Skin of body (tissue), 3 donors: ENCODE measurements at places on chromosomes 4 and X. TPM values are rescaled to one million over a fixed set of nuclear protein-coding genes. Genes with fewer than 3 reads are reported as not detected.

The TRPC5OS gene
- not detected for total RNA-seq

The GLRA2 gene
- 0.20 TPM for total RNA-seq

The SYP gene
- 1.7 TPM for total RNA-seq

The SPANXD gene
- not detected for total RNA-seq

The HMX1 gene
- total RNA-seq: 0.20 TPM

The DCLK2 gene
- 11.7 TPM for total RNA-seq

The MAD2L1 gene
- 12.8 TPM for total RNA-seq

The PSAPL1 gene
- total RNA-seq: 18.6 TPM

The SH3RF1 gene
- 20.4 TPM for total RNA-seq
